CD4-positive, alpha-beta T cell treated with Interleukin-6 at 100 ng/mL for 8 hours (primary cell): ENCODE measurements at places on chromosomes 3 and 15.

DNA sequence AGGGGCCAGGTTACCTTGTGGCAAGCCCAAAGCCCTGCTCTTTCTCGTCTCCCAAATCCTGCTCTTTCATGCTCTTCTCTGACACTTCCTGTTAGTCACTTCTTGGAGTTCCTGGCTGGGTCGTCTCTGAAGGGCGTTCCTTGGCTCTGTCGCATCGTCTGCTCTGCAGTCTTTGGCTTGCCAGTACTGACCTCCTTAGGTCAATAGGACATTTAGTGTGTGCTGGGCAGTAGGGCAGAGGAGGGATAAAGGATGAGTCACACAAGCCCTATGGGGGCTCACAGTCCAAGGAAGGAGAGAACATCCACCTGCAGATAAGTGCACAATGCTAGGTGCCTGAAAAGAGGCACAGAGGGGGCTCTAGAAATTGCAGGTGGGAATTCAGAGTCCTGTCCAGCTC lies 87.5 kb downstream of the FAM43A start:
- DNase-seq: no peak

GRCh38 chr15:64275934-64276333 lies 80.0 kb downstream of the CSNK1G1 start:
- DNase-seq: no peak

GRCh38 chr3:168539909-168540308 lies 444.2 kb upstream of the GOLIM4 start:
- no peak for DNase-seq

GRCh38 chr3:188534633-188535032 lies 380.7 kb downstream of the LPP start:
- DNase-seq: no peak

DNA sequence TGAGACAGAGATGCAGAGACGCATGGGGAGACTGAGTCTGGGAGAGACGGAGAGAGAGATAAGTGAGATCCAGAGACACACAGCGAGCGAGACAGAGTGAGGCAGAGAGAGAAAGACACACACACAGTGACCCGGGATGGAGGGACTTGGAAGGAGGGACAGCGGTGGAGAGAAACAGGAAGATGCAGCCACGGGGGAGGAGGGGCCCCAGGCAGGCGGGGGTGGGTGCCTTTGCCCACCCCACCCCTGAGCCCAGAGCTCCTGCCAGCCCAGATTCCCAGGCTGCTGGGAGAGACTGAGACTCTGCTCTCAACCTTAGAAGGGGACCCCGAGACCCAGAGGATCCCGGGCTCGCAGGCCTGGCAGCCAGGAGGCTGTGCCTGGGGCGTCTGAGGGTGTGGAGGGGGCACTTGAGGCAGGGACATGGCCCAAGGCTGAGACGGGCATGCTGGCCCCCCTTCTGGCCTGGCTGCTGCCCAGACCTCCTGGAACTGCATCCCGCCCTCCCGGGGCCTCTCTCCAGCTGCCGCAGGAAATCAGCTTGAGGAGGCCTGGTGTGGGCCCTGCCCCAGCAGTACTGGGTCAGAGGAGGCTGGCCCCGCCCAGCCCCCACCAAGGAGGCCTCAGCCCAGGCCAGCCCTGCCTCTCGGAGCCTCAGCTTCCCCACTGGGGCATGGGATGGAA lies 18.1 kb downstream of the H1-8 start:
- no peak for DNase-seq

DNA sequence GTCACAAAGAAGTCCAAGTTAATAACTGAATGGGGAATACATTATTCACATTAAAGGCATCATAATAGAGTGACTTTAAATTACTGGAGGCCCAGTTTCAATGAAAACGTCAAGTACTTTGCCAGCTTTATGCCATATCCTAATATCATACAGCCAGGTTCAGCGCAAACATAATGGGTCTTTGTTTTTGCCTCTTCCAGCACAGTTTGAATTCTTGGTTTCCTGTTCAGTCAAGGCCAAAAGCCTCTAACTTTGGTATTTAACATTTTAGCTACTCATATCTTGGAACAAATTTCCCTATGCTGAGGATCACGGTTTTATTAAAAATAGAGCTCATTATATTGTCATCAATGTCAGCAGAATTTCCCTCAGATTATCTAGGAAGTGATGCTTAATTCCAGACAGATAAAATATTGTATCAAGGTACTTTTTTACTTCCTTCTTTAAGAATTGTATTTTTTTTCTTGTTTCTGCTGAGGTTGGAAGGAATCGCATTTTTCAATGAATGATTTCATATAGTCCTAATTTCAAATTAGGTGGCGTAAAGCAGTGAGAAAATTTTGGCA lies 269.2 kb downstream of the THRB start:
- DNase-seq: no peak

- DNase-seq: no peak
Measured at GRCh38 chr15:34213690-34214089, 3.8 kb upstream of the KATNBL1 start.

GRCh38 chr3:141849056-141849815 lies 27.2 kb upstream of the ATP1B3 start:
- DNase-seq: no peak

DNA sequence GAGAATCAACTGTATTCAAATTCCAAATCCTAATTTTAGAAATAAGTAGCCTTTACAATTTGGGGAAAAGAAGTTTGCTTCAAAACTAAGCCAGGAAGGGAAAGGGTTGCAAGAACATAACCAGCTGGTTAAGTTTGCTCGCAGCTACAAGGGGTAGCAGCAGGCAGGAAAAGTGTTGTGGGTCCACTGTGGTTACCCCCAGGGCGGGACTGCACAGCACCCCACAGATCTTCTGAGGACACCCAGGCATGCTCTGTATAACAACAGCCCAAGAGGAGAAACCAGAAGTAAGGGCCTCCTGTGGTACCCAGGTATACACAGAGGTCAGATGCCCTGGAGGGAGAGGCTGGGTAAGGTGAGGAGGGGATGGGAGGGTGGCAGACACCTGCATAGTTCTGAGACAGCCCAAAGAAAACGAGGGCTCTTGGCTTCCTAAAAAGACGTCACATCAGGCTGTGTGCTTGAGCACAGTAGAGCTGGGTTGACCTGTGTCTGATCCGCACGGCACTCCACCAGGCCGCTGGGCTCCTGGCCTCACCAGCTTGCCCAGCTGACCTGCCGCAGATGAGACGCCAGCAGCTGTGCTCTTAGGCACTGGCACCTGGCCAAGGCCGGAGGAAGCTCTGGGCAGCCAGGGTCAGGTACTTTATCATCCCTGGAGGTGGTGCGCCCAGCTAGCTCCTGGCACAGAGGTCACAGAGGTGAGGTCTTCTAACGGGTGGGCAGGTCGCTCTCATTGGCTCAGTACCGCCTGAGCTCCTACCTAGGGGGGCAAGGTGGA lies 81.8 kb upstream of the SNRPA1 start:
- no peak for DNase-seq

- DNase-seq: no peak
Measured at GRCh38 chr3:33590541-33590940, 127.5 kb downstream of the CLASP2 start.

GRCh38 chr3:64046996-64047594 lies 23.8 kb upstream of the PSMD6 start:
- DNase-seq: no peak

- DNase-seq: no peak
Measured at GRCh38 chr3:123568034-123568433, 16.8 kb downstream of the HACD2 start.

DNA sequence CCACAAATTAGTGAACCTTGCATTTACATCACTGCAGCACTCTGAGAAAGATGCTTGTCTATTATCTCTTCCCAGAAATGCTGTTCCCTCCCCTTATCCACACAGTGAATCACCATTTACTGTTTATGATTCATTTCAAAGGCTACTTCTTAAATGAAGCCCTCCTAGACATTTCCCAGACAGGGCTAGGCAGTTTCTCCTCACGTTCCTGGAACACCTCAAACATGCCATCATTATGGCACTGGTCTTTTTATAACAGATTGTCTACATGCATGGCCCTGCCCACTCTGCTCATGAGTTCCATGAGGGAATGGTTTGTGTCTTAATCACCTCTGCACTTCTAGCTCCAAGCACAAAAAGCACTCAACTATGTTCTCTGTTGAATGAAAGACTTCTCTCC lies 32.2 kb upstream of the TM2D3 start:
- DNase-seq: no peak

DNA sequence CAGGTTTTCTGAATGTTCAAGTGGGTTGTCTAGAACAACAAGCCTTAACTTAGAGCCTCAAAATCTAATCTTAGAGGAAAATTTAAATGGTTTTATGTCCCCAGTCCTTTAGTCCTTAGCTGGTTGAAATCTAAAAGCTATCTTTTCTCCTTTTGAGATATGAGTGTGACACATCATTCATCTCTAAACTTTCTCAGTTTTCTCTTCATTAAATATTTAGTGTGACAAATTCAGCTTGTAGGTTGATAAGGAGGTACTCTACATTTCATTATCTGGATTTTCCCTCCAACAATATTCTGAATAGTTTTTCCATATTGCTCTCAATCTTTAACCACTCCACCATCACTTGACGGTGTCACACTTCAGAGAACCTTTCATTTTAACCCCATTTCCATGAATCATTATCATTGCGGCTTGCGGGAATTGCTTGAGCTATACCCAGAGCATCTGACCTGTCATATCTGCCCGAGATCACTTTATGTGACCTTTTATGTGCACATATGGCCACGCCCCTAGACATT lies 16.1 kb upstream of the ATP8B4 start:
- DNase-seq: no peak

DNA sequence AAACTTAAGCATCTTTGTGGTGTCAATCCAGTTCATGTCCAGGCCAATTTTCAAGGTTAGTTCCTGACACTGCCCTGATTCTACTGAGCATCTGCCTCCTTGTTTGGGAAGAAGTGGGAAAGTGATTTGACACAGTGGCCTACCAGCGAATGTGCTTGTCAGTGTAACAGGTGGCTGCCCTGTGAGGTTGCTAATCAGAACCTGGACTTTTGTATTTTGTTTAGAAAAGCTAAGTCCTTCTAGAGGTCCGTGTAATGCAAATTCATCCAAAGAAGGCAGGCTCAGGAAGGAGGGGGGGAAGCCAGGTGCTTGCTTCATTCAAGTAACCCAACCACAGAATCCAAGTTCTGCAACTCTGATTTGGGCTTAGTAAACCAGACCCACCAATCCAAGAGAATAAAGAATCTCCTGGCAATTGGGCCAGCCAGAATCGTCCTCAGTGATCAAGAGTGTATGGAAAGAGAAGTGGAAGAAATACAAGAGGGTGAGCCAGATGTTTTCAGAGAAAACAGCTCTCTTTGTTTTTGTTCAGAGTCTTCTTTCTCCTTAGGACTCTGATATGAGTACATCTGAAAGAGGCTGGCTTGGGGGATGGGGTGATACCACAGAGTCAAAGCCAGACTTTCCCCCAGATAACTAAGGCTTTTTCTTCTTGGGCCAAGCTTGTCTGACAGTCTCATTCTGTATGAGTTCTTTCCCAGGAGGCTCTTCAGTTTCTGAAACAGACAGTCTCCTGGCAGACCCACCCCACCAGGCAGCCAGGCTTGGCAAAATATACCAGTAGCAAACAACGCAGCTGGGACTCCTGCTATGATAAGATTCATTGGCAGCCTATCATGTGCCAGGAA lies 508.9 kb upstream of the TBL1XR1 start:
- no peak for DNase-seq

- no peak for DNase-seq
Measured at GRCh38 chr3:67661089-67661488, 6.7 kb upstream of the SUCLG2 start.

DNA sequence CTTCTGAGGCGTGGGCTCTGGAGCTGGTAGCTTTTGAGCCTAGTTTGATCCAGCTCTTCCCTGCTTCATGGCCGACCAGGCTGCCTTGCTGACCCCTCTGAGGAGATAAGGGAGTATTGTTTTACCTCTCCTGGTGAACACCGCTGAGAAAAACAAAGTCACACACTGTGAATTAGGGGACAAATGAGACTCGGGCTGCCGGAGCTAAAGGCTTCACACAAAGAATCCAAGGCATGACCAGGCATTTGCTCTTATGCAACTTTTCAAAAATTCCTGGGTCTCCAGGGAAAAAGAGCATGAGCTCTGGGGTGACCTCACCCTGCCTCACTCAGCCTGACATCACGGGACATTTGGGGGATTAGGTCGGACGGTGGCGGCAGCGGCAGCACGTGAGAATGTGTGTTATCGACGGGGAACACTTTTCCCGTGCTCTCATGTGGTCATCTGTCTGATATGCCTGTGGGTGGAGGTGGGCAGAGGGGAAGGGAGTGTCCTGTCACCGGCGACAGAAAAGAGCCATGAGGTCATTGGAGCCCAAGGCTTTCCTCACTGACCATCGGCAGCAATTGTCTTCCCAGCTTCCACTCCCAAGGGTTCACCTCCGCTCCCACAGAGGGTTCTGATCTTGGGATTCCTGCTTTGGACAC lies 61.0 kb downstream of the TMEM44 start:
- no peak for DNase-seq

GRCh38 chr3:114739627-114740026 lies 407.5 kb downstream of the ZBTB20 start:
- DNase-seq: no peak

GRCh38 chr3:87025661-87026645 lies 35.0 kb upstream of the VGLL3 start:
- DNase-seq: no peak

GRCh38 chr3:53030619-53031449 lies 15.0 kb downstream of the SFMBT1 start:
- DNase-seq: peak; percentile 64

- no peak for DNase-seq
Measured at GRCh38 chr3:37326144-37326543, 151.8 kb upstream of the LRRFIP2 start.

DNA sequence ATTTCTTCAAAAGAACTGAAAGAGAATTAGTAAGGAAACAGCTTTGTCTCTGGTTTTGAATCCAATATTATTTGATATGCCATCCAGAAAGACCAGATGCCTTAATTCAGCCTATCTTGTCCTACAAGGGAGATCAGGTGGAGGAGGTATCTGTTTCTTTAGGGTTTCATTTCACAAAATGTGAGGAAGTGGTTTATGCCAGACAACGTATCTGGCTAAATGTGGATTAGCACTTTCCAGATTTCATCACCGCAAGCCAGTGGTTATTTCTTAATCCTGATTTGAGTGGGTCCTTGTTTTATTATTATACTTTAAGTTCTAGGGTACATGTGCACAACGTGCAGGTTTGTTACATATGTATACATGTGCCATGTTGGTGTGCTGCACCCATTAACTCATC lies 271.1 kb downstream of the EBLN2 start:
- DNase-seq: no peak

- no peak for DNase-seq
Measured at GRCh38 chr3:136070334-136070733, 104.8 kb downstream of the PPP2R3A start.

DNA sequence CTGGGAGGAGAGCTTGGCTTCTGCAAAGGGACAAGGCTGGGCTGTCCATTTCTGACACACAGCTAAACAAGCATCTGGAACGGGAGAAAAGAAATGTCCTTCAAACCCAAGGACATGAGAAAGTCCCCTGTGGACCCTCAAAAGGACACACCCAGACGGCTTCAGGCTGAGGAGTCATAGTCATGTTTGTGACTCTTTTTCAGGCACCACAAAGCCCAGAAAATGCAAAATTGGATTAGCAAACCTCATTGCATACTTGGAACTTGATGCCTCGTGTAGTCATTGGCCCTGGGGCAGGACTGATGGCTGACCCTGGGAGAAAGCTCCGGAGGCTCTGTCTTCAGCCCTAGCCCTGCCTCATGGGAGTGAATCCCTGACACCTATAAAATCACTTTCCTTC lies 21.5 kb downstream of the FAM174B start:
- no peak for DNase-seq
